ENCODE measurements at places on chromosomes 13 and 19.
A peak's percentile ranks its signal among the peaks of the same experiment; 100 is the strongest.

GRCh38 chr19:2634960-2635359 is 67.5 kb downstream of the GNG7 start:
- no peak for DNase-seq

DNA sequence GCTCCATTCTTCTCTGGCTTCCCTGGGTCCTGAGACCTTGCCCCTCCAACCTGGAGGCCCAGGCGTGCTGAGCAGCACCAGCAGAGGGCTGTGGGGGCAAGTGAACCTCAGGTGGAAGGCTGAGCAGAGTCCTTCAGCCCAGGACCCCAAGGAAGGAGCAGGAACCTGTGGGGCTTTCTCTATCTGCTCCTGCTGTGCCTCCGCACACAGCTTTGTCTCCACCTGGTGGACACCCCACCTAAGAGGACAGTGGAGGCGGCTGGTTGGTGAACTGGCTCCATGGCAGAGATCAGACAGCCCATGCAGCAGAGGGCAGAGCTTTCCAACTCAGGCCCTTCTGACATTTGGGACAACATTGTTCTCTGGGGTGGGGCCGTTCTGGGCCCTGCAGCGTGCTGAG is 19.7 kb downstream of the ZFR2 start:
- peak; percentile 34 for DNase-seq

- DNase-seq, result no peak
These were observed 8.2 kb upstream of the ATF5 start for GRCh38 chr19:49920624-49921363.

DNA sequence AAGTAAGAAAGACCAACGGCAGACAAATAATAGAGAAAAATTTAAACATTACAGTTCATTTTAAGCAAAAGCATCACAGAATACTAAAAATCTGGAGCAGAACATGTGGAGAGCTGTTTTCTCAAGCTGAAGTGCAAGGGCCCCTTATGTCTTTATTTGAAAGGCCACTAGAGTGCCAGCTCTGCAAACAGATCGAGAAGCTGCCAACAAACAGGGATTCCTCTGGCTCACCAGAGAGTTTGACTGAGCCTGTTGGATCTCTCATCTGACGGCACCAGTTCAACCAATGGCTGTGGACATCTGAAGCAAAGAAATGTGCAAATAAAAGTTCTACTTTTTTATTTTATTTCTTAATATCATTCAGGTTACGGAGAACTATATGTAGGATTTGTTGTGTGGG is 119.7 kb downstream of the COL4A2 start:
- no peak for DNase-seq

DNA sequence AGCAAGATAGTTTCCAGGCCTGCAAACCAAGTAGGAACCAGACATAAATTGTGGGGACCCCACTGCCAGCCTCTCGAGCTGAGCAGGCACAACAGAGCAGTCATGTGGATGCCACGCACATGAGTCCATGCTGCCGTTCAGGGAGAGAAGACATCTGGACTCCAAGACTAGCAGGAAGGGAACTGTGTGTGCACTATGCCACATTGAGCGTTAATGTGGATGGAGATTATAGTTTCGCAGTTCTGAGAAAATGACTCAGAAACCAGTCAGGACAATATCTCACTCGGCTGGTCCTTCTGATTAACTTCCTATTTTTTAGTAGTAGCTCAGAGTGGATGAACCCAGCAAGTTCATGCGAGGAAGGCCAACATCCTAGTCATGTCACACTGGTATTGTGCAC is 124.9 kb downstream of the CRYL1 start:
- DNase-seq, result no peak

GRCh38 chr13:30581582-30581981 is 36.1 kb upstream of the USPL1 start:
- no peak for DNase-seq

- DNase-seq, result no peak
These were observed 24.6 kb downstream of the CAB39L start for GRCh38 chr13:49419276-49419675.

GRCh38 chr19:50415661-50416033 is 3.1 kb upstream of the SPIB start:
- DNase-seq, result no peak

- DNase-seq, result peak; percentile 21
These were observed at the start of gene ELAVL3 for GRCh38 chr19:11480715-11481533. Gene ELAVL3 (minus strand): TSS chr19:11481046. CDS start chr19:11480608, 438 bp downstream.

DNA sequence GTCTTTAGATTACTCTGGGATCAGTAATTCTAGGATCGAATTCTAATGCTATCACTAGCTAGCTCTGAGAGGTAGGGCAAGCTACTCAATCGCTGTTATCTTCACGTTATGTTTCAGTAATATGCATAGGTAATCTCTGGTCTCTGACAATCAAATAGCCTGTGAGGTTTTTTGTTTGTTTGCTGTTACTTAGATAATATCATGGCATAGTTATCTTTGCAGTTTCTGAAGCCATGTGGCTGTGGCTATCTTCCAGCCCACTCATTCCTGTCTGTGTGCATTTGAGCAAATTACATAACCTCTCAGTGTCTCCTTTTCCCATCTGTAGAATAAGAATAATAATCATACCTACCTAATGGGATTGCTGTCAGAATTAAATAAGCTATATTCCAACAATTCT is 330.2 kb downstream of the PCDH9 start:
- no peak for DNase-seq

GRCh38 chr13:26325876-26326275 is 71.9 kb downstream of the CDK8 start:
- DNase-seq, result no peak

DNA sequence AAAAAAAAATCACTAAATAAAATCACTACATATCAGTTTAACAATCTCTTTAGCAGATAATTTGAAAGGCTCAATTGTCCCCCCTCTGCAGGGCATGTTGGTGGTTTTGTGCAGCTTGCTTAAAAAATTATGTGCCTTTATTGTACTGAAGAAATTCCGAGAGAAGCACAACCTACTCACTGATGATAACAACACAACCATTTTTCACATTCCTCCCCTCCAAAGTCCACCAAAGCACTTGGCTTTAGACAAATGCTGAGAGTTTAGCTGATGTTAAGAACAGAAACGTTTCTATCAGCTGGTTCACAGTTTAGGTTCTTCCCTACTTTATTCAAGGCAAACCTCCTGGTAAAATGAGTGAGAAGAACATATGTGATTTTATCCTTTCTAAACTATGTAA is 923 bp downstream of the DOCK9 start:
- no peak for DNase-seq

- no peak for DNase-seq
These were observed 39.8 kb upstream of the IGFL4 start for GRCh38 chr19:46080561-46080960.

All from activated naive CD4-positive, alpha-beta T cell treated with anti-CD3 and anti-CD28 coated beads, Interleukin-2, amount 50 U/mL, for 16 hours (primary cell).